NCI-H2227 treated with DMSO at 0.1 percent for 48 hours (cell line): ENCODE measurements at places on chromosomes 7 and 10.

DNA sequence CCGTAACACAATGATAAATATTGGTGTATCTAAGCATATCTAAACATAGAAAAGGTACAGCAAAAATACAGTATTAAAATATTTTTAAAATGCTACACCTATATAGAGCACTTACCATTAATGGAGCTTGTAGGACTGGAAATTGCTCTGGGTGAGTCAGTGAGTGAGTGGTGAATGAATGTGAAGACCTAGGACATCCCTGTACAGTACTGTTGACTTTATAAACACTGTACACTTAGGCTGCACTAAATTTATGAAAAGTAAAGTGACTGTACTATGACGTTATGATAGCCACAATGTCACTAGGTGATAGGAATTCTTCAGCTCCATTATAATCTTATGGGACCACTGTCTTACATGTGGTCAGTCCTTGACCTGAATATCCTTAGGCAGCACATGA lies 147.0 kb downstream of the GLI3 start:
- DNase-seq: no peak

GRCh38 chr7:132379292-132379691 lies 197.0 kb downstream of the PLXNA4 start:
- DNase-seq: no peak

DNA sequence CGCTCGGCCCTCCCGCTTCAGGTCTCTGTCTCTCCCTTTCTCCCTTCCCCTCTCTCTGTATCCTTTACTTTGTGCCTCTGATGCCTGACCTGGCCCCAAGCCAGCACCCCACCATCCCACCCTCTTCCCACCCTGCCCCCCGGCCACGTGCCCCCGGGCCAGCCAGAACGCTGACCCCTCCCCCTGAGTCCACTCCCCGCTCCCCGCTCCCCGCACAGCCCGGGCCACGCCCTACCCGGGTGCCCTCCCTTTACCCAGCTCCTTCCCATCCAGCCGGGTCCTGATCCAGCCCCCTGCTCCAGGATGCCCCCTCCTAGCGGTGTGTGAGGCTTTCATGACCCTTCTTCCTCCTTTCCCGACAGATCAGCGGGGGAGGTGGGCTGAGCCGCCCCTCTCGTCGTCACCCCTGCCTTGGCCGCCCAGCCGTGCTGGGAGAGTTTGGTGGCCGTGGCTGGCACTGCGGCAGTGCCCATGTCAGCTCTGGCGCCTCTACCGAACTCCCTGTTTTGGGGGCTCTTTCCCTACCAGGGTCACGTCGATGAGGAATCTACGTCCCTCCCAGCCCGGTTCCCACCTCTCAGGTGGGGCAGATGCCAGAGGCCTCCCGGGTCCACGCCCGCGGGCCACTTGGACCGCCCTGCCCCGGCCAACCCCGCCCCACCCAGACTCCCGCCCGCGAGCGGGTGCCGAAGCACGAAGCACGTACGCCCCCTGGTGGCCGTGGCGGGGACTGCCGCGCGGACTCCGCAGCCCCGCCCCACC lies 127.4 kb downstream of the UBE2H start:
- DNase-seq: peak; percentile 90

GRCh38 chr7:8146788-8147413 lies 115.1 kb downstream of the ICA1 start:
- peak; percentile 75 for DNase-seq

- DNase-seq: no peak
Observed at GRCh38 chr10:119104654-119105015, 722 bp downstream of the DENND10 start.

DNA sequence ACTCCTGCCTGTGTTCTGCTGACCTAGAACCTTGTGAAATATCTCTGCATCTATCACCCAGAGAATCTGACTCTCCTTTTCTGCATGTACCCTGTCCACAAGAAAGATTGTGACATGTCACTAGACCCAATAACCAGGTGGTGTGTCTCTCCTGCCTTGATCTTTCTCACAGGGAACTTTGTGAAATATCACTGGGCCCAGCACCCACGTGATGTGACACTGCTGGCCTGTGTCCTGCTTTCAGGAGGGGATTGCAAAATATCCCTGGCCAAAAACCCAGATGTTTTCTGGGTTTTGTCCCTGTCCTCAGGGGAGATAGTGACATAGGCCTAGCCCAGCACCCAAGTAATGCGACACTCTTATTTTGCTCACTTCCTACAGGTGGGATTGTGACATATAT lies 10.1 kb upstream of the ZNF107 start:
- no peak for DNase-seq

- no peak for DNase-seq
Observed at GRCh38 chr7:51224811-51225595, 91.6 kb downstream of the COBL start.

- DNase-seq: no peak
Observed at GRCh38 chr7:40531956-40532355, 397.2 kb downstream of the SUGCT start.

DNA sequence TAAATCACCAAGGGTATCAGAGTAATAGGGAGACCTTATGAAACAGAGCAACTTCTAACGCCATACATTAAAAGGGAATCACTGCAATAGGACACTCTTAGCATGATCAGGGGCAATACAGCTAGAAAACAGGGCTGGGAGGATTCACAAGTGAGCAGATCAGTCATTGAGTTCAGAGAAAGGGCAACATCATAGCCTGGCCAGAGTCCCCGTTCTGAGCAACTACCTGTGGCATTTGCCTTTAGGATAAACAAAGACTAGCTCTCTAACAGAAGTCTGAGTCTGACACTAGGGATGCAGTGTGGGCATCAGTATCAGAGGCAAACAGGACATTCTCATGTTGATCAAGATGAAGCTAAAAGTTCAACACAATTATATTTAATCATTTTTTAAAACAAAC lies 297.9 kb downstream of the DGKB start:
- no peak for DNase-seq

DNA sequence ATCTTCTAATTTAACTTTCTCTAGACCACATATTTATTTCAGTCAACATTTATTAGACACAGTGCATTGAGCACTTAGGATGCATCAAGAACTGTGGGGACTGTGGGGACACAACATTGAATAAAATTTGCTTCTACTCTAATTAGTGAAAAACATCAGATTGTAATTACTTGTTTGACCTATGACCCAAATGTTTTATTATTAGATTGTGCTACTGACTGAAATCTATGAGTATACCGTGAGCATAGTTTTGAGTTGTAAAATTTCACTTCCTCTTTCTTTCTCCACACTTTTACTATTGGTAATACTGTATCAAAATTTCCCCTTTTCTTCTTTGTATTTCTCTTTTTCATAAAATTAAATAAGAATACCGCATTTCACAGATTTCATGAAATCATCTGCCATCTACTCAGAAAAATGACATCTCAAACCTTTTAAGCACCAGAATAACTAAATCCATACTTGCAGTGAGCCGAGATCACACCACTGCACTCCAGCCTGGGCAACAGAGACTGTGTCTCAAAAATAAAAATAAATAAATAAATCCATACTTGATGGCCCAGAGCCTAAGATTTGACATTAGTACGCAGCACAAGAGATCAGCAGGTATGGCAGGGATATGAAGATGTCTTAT lies 25.4 kb upstream of the INPP5F start:
- DNase-seq: no peak

DNA sequence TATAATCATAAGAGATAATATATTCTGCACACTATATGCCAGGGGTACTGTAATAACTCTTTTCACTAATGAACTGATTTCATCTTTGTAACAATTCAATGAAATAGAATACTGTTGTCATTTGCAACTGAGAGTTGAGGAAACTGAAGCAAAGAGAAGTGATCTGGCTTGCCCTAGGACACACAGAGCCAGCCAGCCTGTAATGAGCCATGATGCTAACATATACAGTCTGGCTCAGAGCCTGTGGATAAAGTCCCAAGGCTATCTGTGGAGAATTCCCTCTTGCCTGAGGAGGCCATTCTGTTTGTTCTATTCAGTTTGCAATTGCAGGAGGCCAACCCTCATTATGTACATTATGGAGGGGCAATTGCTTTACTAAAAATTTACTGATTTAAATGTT lies 241.3 kb downstream of the CXCL12 start:
- no peak for DNase-seq

DNA sequence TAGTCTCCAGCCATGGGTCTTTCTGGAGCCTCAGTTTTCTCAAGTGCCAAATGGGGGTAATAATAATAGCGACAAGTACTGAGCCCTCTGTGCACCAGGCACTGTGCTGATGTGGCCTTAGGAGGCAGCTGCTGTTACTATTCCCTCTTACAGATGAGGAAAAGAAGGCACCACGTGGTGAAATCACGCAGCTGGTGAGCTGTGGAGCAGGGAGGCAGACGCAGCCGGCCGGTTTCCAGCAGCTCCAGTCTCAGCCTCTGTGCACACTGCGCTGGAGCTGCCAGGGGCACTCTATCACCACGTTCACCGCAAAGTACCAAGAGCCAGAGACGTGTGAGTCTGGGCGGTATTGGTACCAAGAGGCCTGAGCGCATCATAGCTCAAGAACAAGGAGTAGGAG lies 9.6 kb downstream of the PYROXD2 start:
- DNase-seq: no peak

- no peak for DNase-seq
Observed at GRCh38 chr10:93028883-93029282, 31.7 kb upstream of the CYP26C1 start.

GRCh38 chr10:93874309-93875031 lies 19.3 kb upstream of the SLC35G1 start:
- DNase-seq: peak; percentile 71

DNA sequence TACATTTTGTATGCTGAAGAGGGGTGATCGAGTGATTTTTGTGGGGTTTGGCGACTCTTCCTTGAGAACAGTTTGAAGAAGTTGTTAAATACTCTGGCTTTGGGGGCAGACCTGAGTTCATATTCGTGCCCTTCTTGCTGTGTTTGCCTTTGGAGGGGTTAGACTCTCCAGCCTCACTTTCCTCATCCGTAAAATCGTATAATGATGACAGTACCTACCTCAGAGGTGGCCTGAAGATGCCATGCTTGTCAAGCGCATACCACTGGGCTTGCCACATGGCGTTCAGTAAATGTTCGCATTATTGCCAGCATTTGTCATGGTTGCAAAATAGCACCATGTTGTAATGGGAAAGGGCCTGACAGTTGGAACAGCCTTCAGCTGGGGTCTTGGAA lies 1.3 kb downstream of the STK17A start:
- no peak for DNase-seq

GRCh38 chr10:103506061-103506460 lies 12.6 kb downstream of the NEURL1 start:
- no peak for DNase-seq

- no peak for DNase-seq
Observed at GRCh38 chr7:44324204-44324480, 1.3 kb downstream of the CAMK2B start.

DNA sequence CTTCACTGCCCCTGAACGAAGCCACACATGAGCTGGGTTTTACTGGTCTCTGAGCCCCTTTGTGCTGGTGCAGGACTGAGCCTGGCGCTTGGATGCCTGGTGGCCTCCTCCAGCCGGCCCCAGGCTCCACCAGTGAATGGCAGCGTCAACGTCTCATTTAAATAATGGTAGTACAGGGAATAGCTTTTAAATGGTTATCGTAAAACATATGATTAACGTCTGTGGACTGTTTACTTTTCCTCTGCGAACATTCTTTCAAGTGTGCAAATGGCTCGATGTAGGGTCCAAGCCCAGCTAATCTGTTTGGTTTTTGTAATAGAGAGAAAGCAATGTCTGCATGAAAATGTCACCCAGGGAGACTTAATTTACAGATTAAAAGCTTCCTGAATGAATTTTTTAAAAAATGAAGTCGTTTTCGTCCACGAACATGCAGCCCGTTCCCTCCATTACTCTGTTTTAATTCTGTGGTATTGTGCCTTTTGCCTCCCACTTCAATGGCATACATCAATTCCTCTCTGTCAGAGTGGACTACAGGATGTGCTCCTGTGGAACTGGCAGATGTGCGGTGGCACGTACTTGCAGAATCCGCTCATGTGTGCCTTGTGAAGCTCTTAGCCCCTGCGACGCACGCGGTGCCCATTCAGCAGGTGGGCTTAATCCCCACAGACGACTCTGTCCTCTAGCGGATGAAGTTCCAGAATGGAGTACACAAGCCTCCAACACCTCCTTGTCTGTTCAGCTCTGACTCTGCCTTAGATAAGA lies 192.7 kb downstream of the TCF7L2 start:
- peak; percentile 25 for DNase-seq

GRCh38 chr10:119680650-119681081 lies 29.5 kb downstream of the BAG3 start:
- no peak for DNase-seq

- DNase-seq: no peak
Observed at GRCh38 chr7:96181174-96181573, 140.7 kb downstream of the SLC25A13 start.

DNA sequence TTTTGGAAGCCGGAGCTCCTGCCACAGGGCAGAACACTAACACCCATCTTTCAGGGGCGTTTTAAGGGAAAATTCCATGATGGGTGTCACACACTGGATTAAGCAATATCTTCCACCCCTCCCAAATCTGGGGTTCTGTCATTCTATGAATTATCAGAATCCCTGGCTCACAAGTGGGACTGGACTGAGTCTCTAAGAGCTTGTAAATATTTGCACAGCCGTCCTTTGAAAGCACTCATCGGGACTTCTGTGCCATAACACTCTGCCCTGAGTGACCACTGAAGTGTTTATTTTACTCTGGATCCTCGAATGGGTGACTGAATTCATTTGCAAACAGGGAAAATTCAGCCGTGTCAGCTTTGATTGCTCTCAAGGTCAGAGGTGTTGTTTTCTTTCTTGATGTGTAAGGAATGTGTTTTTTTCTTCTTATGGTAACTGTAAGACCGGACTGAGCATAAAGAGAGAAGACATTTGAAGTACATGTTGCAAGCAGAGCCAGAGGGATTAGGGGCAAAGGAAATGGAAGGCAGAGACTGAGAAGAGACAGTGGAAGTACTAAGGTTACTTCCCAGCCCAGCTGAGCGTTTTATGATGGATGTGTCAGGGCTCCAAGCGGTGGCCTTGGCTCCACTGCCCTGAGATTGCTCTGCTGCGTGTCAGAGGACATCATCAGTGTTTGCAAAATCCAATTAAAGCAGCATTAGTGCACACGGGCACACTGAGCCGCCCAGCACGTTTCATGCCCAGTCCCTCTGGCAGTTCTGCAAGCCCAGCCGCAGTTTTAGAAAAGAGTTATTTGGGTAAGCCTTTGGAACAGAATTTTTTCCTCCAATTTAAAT lies 17.7 kb upstream of the GTPBP4 start:
- no peak for DNase-seq

DNA sequence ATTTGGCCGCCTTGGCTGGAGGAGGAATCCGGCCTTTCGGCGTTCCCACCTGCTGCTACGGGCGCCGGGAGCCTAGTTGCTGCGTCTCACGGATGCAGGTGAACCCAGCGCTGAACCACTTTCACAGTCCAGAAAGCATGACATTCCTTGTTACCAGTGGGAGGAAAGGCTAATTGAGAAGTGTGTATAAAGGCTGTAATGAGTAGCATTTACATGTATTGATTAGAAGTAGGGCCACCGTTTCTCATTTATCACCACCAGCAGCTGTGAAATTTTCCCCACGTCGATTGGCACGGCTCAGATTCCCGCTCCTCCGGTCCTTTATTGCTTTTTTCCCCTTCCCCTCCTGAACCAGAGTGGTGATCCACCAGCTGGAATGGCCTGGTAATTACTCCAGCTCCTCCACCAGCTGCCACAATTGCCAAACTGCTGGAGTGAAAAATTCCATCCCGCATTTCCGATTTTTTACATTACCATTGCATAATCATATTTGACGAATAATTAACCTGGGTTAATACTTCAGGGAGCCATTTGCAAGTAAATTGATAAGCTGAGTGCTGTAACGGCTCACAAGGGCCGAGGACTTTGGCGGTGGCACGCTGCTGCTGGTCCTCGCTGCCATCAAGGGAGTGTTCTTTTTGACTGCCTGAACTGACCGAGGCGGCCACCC lies 153.3 kb downstream of the POU6F2 start:
- DNase-seq: peak; percentile 26

GRCh38 chr10:47278152-47278473 lies 21.9 kb upstream of the GDF10 start:
- no peak for DNase-seq
